ENCODE measurements at places on chromosomes 4 and X.
A peak's percentile ranks its signal among the peaks of the same experiment; 100 is the strongest.

DNA sequence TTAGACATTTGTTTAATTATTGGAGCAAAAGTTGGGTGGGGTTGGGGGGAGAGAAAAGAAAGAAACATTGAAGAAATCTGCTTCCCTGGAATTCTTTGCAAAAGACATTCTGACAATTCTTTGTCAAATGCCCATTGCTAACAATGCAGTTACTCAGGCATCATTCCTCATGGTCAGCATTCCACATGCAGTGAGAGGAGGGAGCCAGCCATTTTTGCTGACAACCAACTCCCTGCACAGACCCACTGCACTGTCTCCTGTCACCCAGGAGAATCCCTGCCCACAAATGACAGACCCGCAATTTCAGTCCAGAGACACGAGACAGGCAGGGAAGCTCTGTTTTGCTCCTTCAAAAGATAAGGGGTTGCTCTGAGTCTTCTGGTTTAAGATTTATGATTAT is 985.1 kb upstream of the SLIT2 start:
- DNase-seq = no peak

DNA sequence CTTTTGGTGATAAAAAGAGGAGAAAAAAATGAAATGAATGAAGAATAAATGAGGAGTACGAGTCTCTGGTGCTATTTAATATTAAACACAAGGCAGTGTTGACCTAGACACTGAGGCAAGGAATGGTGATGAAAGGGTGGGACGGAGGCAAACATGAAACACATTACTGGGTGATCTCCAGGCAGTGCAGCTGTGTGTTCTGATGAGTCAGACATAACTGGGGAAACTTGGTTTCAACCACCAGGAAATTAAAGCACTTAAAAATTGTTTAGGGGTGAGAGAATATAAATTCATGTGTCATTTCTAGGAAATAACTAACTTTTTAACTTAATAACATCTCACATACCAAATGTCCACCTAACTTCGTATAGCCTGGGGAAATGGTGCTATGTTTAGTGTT is 19.7 kb upstream of the CXCL6 start:
- DNase-seq = no peak

DNA sequence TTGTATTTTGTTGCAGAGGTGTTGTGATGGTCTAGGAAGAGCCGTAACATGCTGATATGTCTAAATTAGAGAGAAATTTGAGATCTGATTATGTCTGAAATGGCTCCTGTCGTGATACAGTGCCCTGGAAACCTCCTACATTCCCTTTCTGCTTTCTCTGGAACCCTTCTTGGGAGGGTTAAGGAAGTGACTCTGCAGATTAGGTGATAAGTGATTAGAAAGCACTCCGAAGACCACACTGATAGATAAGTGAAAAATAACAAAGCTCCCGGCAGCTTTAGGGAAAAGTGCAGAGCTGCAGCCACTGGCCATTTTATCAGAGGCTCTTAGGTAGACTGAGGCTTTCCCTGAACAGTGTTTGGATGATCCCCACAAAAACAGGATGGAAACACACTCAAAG is 110.6 kb downstream of the MGST2 start:
- no peak for DNase-seq

DNA sequence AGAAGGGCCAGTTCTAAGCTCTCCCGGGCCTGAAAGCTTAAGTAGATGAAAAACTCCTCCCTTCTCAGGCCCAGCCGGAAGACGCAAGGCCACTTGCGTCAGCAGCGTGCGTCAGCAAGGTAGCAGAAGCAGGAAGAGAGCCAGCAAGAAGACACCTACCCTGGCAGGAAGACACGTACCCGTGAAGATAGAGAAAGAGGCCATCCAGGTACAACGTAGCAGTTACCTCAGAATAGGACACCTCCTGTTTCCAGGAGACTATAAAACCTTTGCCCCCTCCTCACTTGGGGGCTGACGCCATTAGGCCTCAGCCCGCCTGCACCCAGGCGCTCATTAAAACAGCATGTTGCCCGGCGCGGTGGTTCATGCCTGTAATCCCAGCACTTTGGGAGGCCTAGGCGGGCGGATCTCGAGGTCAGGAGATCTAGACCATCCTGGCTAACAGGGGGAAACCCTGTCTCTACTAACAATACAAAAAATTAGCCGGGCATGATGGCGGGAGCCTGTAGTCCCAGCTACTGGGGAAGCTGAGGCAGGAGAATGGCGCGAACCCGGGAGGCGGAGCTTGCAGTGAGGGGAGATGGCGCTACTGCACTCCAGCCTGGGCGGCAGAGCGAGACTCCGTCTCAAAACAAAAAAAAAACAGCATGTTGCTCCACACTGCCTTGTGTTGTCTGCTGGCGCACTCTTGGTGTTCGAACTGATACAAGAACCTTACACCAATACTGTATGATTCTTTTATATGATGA is 242.7 kb upstream of the NWD2 start:
- no peak for DNase-seq

DNA sequence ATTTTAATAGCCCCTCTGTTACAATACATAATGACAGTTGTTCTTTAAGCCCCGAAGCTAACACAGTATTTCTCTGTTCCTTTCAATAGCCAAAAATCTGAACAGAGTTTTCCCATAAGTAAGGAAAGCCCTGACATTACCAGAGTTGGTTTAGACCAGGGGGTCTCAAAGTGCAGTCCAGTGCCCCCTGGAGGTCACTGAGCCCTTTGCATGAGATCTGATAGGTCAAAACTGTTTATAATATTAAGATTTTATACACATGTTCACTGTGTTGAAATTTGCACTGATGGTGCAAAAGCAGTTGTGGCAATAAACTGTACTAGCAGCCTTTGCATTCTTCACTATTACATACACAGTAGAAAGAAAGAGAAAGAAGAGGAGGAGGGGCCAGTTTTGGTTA is 177.1 kb downstream of the SPANXN3 start:
- DNase-seq = no peak

DNA sequence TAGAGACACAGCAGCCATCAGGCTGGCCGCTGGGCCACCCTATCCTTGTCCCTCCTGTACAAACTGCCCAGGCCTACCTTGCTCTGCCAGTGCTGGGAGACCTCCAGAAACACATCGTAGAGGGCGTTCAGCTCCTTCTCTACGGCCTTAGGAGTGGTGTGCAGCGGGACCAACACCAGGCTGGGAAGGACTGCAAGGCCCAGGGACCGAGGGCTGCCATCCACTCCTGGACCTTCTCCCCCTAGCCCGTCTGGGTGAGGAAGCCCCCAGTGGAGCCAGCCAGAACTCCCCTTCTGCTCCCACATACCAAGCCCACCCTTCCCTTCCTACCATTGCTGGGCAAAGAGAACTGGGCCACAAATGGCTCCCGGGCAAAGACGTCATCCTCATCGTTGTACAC is 5.0 kb downstream of the RPL10 start:
- no peak for DNase-seq

DNA sequence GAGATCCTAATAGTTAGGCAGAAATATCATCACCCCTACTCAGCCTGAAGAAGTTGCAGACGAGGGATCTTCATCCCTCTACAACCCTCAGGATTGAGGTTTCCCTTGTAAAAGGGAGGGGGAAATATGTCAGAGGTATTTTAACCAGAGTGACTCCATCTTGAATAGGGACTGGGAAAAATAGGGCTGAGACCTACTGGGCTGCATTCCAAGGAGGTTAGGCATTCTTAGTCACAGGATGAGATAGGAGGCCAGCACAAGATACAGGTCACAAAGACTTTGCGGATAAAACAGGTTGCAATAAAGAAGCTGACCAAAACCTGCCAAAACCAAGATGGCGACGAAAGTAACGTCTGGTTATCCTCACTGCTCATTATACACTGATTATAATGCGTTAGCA is 17.5 kb downstream of the IL13RA2 start:
- no peak for DNase-seq

DNA sequence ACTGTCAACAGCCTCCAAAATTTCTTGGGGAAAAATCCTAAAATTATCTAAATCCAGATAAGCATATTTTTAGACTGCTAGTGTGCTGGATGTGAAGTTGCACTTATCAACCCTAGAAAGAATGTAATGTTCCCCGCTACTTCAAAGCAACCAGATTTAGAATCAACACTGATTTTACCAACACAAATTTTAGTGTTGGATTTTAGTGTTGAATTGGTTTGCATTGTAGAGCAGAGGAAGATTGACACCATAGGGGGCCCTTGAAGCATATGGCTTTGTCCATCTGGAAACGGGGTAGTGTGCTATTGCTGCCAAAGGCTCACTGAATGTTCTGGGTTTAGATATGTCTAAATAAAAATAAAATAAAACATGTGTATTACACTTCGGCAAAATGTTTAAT is 126.3 kb upstream of the EMCN start:
- DNase-seq = no peak

- no peak for DNase-seq
These were observed 340.1 kb upstream of the FSTL5 start for GRCh38 chr4:162503868-162504267.

- peak; percentile 1 for DNase-seq
These were observed 5.7 kb downstream of the MXD4 start for GRCh38 chr4:2256156-2256731.

DNA sequence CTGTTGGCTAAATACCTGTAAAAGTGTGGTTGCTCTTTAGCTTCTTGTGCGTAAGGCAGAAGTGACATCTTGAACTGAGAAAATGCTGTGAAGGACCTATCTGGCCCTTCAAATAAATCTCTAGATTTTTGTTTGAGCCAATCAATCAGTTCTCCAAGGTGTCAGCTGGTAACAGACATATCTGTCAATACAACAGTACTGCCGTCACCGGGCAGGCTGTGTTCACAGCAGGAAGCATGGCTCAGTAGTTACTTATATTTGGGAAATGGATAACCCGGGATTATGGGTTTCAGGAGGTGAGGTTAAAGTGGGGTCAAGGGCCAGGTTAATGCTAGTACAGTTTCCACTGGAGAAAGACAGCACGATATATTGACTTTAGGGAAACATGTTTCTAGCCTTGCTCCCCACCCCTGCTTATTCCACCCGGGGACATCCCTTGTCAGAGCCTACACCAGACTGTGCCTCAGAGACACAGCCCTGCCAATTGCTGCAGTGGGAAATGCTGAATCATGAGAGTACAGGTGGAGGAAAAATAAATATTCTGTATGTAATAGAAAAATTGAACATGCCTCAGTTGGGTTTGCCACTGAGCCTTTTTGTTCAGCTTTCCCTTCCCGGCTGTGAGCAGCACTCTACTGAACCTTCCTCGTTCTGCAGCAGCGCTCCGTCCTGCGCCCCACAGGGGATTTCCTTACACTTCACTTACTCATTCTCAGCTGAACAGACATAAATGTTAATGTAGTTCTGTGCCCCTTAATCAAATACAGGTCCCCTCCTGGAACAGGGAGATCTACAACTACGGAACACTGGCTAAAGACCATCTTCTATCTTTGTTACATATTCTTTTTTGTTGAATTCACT is 121.1 kb downstream of the MGST2 start:
- DNase-seq = no peak

DNA sequence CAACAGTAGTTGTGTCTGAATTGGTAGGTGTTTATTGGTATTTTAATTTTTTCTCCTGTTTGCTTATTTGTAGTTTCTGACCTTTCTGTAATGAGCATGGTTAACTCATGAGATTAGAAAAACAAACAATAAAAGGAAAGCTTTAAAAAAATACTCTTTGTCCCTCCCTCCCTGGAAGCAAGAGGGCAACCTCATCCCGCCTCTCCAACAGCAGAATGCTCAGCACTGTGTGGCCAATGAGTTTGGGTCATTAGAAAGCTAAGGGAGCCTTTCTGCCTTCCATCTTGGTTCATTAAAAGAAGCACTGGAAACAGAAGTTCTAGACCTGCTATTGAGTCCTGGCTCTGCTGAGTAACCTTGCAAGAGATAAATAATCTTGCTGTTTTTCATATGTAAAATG is 33.9 kb downstream of the TRPC5 start:
- no peak for DNase-seq
